ENCODE measurements at places on chromosomes 1 and 21.

DNA sequence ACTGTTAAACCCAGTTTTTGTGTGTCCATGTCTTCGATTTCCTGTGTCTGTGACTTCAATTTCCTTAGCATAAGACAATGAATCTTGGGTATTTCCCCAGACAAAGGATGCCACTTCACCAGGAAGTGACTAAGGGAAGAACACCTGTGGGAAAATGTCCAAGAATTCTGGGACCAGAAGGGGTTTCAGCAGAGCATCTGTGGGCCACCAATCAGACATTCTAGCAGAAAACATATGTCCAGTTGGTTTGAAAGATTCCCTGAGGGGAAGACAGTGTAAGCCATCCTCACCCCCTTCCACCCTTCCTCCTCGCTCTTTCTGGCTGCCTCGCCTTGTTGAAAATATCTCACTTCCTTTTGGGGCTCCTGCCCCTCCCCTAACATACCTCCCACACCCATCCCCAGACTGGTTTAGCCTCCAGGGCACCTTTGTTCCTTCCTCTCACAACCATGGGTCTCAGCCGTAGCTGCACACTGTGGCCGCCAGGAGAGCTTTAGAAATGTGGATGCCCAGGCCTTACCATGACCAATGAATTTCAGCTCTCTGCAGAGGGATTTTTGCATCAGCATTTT lies 25.5 kb upstream of the IFNAR1 start:
- peak; percentile 60 for DNase-seq

DNA sequence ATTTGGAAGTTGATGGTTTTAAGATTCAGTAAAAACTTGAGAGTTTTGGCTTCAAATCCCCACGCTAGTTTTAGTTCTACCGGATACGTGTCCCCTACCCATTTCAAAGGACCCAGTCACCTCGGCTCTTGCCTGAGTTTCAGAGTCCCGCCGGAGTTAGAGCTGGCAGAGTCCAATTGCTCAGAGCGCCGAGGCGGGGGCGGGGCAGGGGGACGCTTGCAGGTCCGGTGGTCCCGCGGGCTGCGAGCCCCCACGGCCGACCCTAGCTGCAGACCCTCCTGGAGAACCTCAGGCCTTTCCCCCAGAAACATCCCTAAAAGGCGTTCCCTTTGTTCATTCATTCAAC lies 765 bp upstream of the VPS45 start:
- DNase-seq: peak; percentile 1

DNA sequence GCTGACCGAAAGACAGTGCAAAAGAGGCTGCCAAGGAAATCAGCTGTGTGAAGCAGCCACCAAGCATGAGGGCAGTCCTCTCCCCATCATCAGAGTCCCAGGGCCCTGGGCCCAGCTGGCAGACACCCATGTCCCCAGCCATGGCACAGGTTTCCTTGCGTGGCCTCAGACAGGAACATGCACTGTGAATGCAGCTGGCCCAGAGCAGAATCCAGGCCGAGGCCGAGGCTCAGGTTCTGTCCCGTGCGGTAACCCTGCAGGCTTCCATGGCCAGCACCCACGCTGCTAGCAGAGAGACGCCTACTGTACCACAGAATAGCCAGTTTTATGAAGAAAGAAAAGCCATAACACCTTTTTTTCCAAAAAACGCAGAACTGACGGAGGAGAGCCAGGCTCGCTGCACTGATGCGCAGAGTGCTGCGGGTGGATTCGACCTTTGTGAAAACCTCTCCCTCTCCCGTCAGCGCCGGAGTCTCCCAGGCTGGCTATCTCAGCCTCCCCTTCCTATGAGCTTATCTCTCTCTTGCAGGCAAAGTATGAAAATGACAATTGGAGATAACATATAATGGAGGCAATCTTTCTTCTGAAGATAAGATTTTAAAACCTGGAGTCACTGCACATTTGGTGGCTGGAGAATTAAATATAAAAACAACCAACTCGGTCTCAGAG lies 106.6 kb downstream of the NPHP4 start:
- DNase-seq: no peak

- DNase-seq: no peak
These were observed 380.6 kb upstream of the NEGR1 start for GRCh38 chr1:72662918-72663317.

DNA sequence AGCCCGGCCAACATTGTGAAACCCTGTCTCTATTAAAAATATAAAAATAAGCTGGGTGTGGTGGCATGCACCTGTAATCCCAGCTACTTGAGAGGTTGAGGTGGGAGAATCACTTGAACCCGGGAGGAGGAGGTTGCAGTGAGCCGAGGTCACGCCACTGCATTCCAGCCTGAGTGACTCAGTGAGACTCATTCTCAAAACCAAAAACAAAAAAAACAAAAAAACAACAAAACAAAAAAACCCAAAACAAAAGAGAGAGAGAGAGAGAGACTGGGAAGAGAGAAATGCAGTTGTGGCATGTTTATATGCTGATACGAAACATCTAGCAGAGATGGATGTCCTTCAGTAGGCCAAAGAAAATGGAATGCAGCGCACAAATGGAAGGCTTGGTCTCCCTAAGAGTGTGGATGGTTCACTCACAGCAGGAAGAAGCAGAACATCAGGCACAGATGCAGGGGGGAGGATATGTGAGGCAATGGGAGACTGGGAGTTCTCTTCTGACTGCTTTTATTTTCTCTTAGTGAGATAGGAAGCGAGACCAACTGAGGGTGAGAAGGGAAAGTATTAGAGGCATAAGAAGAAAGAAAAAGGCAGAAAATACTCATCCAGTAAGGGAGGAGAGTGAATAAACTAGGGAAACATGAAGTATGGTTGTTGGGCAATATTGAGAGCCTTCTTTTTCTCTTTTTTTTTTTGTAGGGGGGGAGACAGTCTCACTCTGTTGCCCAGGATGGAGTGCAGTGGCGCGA lies 16.0 kb downstream of the THEM4 start:
- DNase-seq: no peak

Data from CD4-positive, alpha-beta T cell treated with Interferon gamma for 1 hour (primary cell).